ENCODE measurements at places on chromosomes 5 and 9. TPM values are rescaled to one million over a fixed set of nuclear protein-coding genes. Genes with fewer than 3 reads are reported as not detected.

CTXN3 gene
- total RNA-seq, result 4.6 TPM

MYMK gene
- total RNA-seq, result 18.3 TPM

NFIB gene
- total RNA-seq, result 161 TPM

- peak; percentile 46 for DNase-seq
Measured at GRCh38 chr9:35680331-35681105, 6.8 kb downstream of the CA9 start.

- DNase-seq, result no peak
Measured at GRCh38 chr5:55933377-55934114, 61.2 kb downstream of the IL6ST start.

GRCh38 chr9:84136119-84136868 is 155.7 kb downstream of the RMI1 start:
- DNase-seq, result peak; percentile 49

- no peak for DNase-seq
Measured at GRCh38 chr5:28313953-28314352, 1275.6 kb upstream of the CDH9 start.

GRCh38 chr9:90064248-90064647 is 459.4 kb downstream of the GADD45G start:
- DNase-seq, result no peak

DNA sequence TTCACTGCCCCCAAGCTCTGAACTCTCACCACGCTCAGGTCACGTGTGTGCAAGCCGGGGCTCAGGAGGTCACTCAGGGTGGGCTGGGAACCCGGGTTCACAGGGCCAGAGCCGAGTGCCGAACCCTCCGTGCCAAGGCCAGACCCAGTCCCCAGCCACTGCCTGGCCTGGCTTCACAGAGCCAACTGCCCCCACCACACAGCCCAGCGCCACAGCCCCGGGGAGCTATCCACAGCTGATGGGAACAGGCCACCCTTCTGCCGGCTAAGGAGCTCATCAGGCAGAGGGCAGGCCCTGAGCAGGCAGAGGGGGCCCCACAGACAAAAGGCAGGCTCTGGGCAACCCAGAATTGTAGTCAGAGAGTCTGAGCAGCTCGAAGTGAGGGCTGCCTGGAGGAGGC is 117.0 kb downstream of the VAV2 start:
- no peak for DNase-seq

- peak; percentile 67 for DNase-seq
Measured at GRCh38 chr9:128341435-128341849, 1.1 kb downstream of the SLC27A4 start.

DNA sequence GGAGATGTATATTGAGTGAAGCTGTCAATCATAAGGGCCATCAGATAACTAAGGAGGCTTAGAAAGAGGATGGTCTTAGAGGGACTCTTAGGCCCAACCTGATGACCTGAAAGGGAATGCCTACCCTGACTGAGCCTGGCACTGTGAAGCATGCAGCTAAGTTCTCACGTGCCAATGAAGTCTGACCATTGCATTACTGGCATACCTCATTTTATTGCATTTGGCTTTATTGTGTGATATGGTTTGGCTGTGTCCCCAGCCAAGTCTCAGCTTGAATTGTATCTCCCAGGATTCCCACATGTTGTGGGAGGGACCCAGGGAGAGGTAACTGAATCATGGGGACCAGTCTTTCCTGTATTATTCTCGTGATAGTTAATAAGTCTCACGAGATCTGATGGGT is 421.6 kb upstream of the SGCD start:
- DNase-seq, result no peak

DNA sequence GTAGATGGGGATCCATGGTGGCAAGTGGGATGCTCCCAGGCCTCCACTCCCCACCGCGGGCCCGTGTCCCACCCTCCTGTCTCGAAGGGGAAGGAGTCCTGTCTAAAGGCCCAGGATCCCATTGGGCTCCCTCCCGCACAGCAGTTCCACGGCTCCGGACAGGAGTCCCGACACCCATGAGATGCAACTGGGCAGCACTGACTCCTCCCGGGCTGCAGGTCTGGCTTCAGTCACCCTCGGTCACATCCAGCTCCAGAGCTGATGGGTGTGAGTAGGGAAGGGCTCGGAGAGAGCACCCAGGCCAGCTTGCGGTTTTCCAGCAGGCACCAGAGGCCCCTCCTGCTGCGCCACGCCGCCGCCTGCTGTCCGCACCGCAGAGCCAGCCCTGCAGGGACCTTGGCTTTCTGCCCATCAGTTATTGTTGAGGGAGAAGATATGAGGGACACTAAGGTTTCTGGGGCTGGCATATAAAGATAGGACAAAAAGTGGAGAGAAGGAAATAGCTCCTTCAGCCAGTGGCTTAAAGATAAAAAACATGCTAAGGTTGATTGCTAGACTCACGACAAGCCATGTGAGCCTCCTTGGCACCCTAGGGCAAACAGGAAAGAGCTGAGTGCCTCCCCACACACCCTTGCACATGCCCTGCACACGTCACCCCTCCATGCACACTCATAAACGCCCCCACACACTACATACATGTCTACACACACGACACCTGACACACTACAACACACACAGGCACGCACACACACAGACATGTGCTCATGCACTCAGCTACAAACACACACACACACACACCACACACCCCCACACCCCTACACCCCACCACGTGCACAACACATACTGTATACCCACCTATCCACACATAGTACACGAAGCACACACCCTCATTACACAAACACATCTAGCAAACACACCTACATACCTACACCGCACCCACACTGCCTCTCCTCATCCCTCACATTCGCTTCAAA is 79.0 kb downstream of the AK8 start:
- no peak for DNase-seq

DNA sequence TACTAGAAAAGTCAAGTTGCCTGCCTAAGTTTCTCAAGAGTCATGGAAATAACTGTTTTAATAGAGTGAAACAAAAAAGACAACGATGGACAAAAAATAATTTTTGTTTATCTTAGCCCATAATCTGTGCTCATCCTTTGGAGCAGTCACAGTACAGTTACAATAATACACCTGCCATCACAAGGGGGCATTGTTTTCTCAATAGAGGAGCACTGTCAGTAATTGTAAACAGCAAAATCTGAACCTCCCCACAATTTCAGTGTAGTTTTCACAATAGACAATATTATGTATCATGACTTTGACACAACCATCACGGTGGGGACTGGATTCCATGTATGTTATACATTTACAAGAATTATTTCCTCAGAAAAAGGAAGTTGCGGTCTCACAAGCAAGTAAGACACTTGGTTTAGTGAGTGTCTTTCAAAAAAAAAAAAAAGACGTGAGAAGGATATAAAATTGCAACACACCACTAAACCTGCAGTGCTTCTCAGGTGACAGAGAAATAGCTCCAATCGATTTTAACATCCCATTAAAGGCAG is 586.3 kb downstream of the PTPRD start:
- no peak for DNase-seq

GRCh38 chr5:55680353-55680752 is 31.8 kb downstream of the SLC38A9 start:
- DNase-seq, result no peak

- peak; percentile 54 for DNase-seq
Measured at GRCh38 chr9:135213566-135213965, 126.1 kb downstream of the OLFM1 start.

GRCh38 chr5:139696894-139697658 is 48.9 kb downstream of the CXXC5 start:
- DNase-seq, result peak; percentile 93

- DNase-seq, result peak; percentile 83
Measured at GRCh38 chr5:136769900-136770684, 404.7 kb upstream of the TRPC7 start.

- no peak for DNase-seq
Measured at GRCh38 chr9:7984692-7985091, 185.1 kb upstream of the DMAC1 start.

- no peak for DNase-seq
Measured at GRCh38 chr5:169389318-169389717, 88.4 kb upstream of the SLIT3 start.

Measured in tongue (tissue), 3 donors.